ENCODE measurements at places on chromosomes 4 and X.

- DNase-seq: no peak
Observed at GRCh38 chr4:67687636-67688035, 13.3 kb downstream of the UBA6 start.

DNA sequence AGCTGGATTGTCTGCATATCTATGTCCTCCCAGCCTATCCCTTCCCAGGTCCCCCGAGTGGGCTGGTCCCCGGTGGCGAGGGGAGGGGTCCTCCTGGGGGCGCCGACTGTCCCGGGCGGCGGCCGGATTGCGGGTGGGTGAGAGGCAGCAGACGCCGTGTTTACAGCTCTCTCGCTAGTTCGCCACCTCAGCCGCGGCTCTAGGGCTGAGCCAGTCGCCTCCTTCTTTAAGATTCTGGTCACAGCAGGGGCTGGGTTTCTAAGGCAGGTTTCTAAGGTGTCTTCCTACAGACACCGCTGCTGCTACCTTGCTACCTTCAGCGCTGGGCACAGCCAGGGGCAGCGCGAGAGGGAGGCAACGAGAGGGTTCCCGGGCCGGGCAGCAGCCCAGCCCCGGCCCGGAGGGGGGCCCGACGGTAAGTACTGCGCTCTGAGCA, 57.2 kb downstream of the FRMPD3 start:
- DNase-seq: no peak

- DNase-seq: no peak
Observed at GRCh38 chr4:115219862-115220261, 106.4 kb upstream of the NDST4 start.

DNA sequence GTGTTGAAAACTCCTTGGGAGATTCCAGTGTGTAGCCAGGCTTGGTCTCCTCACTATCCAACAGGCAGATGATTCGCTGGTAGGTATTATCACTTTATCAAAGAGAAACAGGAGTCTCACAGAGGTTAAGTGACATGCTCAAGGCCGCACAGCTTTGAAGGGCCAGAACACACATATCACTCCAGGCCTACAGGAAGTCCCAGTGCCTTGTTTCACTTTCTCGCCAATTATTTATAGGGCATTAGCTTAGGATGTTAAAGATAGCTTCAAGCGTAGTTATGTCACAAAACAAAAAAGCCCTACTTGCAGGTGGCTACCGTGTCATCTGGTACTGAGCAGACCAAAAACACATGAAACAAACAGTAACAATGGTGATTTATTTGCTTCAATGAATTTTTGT, 13.2 kb downstream of the ATP8A1 start:
- DNase-seq: no peak

DNA sequence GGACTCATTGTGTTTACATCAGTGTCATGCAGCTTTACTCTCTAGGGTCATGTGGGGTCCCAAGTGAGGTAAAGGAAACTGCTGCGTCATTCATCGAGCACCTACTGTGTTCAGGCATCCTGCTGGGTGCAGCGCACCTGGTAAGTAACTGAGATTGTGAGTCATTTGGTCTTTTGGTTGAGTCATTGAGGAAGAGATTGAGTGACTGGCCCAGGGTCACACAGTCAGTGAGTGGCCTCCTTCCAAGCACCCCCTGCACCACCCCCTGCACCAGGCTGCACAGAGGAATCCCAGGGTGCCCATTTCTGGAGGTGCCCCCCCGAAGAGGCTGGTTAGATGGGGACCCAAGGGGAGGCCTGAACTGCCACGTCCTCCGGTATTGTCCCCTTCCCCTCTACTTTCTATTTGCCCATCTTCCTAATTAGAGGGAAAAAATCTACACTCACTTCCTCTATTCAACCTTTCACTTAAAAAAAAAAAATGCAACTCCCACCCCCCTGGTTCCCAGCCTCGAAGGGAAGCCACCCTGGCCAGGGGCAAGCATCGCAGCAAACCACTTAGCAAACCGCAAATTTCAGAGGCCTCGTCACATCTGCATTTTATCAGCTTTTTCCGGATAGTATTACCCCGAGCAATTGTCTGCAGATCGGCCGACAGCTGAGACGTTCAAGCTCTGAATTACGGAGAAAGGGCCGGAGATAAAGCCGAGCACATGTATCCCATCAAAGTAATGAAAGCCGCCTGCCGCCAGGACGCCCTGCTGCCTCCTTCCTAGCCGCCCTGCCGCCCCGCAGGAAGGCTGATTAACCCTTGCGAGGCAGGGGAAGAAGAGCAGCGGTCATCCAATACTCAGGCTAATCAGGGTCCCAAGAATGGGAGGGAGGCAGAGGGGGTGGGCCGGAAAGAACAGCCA, 96.3 kb upstream of the MSX1 start:
- peak; percentile 20 for DNase-seq

DNA sequence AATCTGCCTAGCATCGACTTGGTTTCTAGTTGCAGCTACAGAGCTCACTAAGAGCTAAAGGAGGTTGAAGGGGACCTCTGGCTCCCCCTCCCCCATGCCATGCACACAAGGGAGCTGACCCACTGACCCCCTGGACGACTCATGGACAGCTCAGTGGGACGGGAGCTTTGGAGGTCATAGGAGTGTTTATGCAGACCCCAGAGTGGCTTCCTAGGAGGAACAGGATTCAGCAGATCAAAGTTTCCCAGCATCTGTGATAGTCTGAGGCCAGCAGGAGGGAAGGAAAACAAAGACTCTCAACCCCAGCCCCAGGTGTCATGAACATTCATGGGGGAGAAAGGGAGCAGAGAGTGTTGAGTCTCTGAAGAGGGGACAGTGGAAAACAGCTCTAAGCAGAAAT, 104.4 kb downstream of the ARSF start:
- DNase-seq: no peak

DNA sequence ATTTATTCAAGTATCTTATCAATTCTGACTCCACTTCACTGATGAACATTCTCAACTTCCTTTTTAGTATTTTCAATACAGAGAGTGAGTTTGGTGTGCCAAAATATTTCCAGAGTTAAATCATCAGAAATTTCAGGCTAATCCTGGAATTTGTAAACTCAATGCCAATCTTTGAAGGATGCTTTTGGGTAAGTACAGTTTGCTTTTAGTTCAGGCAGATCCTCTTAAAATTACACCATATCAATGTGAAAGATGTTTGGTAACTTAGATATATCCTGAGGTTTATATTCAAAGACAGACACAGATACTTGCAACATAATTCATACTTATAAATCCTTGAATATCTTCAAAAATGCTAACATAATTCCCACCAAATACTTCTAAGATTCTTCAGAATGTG, 76.0 kb upstream of the FAM47B start:
- DNase-seq: no peak

GRCh38 chrX:136386173-136386572, 85.4 kb downstream of the ADGRG4 start:
- DNase-seq: no peak

- DNase-seq: no peak
Observed at GRCh38 chr4:24605216-24605615, 20.9 kb upstream of the DHX15 start.

DNA sequence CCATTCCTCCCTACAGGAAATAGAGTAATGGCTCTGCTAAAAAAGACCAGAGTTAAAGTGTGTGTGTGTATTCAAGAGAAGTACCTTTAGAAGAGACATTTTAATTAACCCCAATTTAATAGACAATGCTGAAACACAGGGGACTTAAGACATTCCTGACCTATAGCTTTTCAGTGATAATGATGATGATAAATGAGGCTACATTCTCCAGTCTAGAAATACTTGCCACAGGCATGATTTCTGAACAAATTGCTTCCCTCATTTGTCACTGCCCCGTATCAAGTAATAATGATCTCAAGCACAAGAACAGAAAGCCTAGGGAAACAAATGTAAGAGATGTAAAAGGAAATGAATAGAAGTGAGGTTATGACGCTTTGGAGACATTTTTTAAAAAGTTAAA, 117.1 kb downstream of the UNC5C start:
- DNase-seq: no peak

GRCh38 chr4:61220556-61220955, 20.4 kb downstream of the ADGRL3 start:
- no peak for DNase-seq

- no peak for DNase-seq
Observed at GRCh38 chr4:38630519-38630918, 33.5 kb upstream of the KLF3 start.

DNA sequence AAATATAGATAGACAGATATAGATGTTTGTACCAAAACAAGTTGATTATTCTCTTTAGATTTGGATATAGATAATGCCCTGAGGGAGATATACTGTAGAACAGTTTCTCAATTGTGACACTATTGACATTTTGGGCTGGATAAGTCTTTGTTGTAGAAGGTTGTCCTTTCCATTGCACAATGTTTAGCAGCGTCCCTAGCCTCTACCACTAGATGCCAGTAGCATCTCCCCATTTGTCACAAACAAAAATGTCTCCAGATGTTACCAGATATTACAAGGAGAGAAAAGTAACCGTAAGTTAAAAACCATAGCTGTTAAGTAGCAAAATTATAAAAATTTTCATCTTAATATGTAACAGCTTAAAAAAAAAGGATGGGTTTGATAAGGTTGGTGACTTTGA, 2595.3 kb downstream of the ARAP2 start:
- DNase-seq: no peak

DNA sequence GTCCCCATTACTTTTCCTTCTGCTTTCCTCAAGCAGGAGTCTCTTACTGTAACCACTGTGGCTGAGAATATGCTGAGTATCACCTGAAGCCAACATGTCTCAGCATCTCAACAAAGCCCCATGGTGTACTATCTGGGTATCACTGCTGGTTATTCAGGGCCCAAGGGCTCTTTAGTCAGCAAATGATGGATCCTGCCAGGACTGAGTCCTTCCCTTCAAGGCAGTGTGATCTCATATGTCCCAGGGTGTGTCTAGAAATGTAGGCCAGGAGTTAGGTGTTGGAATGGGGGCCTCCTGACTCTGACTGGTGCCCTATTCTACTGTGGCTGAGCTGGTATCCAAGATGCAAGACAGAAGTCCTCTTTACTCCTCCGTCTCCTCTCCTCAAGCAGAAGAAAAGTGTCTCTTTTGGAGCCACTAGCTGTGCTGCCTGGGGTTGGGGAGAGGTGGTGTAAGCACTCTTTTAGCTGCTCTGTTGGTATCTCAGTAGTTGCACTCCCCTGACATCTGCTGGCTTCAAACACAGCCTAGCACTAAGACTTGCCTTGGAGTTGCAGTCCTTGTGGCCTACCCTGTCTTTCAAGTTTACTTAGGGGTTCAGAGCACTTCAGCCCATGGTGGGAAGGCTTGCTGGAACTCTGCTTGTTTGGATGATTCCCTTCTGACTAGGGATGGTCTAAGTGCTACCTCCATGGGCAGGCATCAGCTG, 28.6 kb downstream of the OCIAD2 start:
- no peak for DNase-seq

DNA sequence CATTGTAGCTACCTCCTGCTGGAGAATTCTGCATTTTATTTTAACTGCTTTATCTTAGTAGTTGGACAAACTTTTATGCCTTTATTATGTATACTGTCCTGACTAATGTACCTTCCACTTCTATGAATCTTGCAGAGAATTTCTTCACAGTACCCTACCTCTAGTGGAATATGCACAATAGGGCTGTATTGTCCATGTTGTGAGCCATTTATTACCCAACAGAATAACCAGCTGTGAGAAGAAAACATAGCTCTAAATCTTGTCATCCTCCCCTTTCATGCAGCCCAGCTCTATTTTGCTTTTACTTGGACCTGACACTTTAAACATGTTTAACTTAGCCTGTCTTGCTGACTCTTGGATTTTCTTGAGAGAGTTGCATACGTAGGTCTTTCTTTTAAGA, 56.2 kb downstream of the MCUB start:
- DNase-seq: no peak

DNA sequence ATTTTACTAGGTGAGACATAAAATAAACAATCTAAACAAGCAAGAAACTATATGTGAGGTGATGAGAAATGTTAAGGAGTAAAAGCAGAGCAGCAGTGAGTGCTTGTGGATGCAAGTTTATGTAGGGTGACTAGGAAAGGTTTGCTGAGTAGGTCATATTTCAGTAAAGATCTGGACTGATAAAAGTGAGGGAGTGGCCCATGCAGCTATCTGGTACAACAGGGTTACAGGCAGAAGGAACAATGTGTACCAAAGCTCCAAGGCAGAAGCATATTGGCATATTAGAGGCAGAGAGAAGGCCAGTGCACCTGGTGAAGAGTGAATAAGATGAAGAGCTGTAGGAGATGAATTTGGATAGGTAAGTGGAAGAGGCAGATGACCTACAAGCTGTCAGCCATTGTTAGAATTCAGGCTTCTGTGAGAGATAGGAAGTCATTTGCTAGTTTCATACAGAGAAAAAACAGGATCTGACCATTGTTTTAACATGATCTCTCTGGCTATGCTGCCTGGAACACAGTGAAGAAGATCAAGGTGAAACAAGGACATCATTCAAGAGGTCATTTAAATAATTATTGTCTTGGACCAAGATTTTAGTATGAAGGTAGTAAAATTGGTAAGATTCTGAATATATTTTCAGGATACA, 274.6 kb downstream of the ANKRD50 start:
- DNase-seq: no peak

DNA sequence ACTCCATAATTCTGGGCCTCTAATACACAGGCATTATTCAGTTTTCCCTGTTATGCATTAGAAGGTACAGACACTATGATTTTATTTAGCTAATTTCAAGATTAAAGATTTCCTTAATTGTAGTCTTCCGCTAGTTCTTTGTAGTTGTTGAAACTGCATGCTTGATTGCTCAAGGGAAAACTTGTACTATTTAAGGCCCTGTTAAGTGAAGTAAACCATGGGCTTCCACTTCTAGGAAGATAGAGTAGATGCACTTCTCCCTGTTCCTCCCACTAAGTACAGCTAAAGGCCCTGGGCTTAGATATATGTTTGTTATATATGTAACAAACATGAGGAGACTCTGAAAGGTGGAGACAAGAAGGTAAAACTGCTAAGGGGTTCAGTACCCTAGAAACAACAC, 215.8 kb upstream of the LEF1 start:
- DNase-seq: no peak

- no peak for DNase-seq
Observed at GRCh38 chr4:13329963-13330362, 154.2 kb downstream of the RAB28 start.

DNA sequence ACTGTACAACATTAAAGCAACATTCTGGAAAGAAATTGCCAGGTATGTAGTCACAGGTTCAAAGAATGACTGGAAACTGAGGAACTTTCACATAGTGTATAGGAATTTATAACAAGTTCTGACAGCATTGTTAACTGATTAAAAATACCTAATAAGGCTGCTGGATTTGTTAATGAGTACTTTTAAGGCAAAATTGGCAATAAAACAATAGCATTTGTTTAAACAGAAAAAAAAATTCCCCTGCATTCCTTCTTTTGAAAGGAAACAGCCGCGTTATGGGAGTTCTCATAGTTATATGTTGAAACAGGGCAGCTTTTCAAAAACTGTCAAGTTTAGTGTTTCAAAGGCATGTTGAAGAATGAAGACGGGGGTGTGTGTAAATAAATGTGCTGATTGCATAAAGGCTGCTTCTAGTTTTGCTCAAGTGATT, 282.5 kb upstream of the FAT1 start:
- DNase-seq: no peak

GRCh38 chr4:173025131-173025530, 143.5 kb upstream of the GALNT7 start:
- no peak for DNase-seq

- DNase-seq: no peak
Observed at GRCh38 chr4:54986095-54986846, 139.1 kb downstream of the KDR start.
